ENCODE measurements at places on chromosomes 7 and 10.
A peak's percentile ranks its signal among the peaks of the same experiment; 100 is the strongest.

DNA sequence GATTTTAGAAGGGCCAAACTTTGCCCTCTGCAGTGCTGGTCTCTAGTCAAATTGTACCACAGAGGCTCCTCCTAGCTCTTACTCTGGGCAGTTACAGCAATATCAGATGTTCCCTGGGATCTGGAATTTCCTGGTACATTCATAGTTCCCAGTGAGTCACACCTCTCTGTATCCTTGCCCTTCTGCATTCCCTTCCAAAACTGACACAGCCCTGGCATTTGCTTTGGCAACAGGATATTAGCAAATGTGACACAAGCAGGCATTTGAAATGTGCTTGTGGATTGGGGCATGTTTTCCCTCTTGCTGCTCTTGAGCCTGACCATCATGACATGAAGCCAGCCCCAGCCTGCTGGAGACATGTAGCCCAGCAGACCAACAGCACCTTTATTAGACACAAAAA, 284.7 kb upstream of the AKR1E2 start:
- DNase-seq, result peak; percentile 77

GRCh38 chr10:102233997-102234396, 7.3 kb downstream of the PITX3 start:
- no peak for DNase-seq

- DNase-seq, result no peak
Observed at GRCh38 chr10:125332548-125333208, 172.3 kb upstream of the CTBP2 start.

- DNase-seq, result no peak
Observed at GRCh38 chr10:30166929-30167328, 107.5 kb upstream of the JCAD start.

DNA sequence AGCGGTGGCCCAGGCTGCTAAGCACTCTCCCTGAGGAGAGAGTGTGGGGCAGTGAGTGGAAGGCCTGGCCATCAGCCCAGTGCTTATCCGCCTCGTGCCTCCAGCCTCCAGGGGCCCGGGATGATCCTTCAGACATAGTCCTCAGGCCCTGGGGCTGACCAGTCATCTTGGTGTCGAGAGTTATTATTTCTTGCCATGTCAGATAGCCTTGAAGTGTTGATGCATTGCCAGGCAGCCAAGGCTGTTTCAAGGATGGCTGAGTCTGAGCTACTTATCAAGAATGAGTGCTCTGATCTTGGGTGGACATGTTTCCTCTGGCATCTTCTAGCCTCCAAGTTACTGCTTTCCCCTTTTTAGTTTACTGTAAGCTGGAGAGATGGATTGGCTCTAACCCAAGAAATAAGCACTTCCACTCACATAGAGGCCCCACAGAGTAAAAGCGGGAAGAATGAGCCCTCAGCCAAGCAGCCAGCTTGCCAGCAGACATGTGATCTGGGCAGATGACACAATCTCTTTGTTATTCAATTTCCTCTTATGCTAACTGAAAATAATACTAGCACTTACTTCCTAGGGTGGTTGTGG, 136.5 kb upstream of the NAMPT start:
- peak; percentile 47 for DNase-seq

DNA sequence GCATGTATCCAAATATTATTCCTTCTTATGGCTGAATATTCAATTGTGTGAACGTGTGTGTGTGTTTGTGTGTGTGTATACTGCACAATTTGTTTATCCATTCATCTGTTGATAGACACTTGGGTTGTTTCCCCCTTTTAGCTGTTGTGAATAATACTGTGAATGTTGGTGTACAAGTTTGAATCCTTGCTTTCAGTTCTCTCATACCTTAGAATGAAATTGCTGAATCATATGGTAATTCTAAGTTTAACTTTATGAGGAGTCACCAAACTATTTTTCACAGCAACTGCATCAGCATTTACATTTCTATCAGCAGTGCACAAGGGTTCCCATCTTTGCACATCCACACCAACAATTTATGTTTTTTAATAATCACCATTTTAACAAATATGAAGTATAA, 86.9 kb upstream of the GATAD1 start:
- DNase-seq, result no peak

DNA sequence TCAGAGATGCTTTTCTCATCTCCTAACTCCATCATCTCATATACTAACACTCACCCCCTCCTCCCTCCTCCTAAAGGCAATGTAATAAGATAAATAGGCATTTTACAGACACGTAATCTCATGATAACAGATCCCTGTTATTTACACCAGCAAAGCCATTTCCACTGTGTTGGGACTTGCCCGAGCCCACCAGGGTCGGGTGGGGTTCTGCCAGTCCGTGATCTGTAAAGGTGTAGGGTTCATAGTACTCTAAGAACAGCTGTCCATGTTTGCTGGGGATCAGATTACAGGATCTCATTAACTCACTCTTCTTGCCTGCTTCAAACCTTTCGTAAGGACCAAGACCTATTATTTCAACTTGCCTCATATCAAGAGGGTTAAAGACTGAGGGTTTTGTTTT, 172.4 kb downstream of the FZD1 start:
- DNase-seq, result no peak

GRCh38 chr7:36677769-36678437, 46.4 kb downstream of the AOAH start:
- no peak for DNase-seq

GRCh38 chr7:2383543-2384274, 19.7 kb upstream of the CHST12 start:
- DNase-seq, result no peak

DNA sequence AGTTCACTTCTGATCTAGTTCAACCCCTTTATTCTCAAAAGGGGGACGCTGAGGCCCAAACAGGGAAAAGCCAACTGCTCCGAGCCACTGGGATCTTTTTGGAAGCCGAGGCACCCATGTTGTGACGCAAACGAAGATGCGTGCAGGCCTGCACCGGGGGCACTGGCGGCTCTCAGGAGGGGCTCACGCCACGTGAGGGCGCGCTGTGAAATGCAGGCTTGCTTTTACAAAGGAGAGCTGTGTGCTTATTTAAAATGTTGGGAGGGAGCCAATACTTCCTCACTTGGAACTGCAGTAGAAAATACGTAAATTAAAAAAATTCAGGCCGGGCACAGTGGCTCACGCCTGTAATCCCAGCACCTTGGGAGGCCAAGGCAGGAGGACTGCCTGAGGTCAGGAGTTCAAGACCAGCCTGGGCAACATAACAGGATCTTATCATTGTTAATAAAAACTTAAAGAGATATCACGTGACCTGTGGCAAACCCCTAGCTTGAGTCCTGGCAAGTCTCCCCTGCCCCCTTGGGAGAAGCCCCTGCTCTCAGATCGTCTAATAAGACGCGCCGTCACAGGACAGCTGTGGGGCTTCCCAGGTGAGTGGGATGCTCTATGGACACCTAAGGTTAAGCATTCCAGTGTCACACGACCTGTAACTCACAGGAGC, 16.3 kb downstream of the BRI3 start:
- DNase-seq, result no peak

GRCh38 chr10:47050618-47051455, 139.6 kb downstream of the PTPN20 start:
- DNase-seq, result no peak

DNA sequence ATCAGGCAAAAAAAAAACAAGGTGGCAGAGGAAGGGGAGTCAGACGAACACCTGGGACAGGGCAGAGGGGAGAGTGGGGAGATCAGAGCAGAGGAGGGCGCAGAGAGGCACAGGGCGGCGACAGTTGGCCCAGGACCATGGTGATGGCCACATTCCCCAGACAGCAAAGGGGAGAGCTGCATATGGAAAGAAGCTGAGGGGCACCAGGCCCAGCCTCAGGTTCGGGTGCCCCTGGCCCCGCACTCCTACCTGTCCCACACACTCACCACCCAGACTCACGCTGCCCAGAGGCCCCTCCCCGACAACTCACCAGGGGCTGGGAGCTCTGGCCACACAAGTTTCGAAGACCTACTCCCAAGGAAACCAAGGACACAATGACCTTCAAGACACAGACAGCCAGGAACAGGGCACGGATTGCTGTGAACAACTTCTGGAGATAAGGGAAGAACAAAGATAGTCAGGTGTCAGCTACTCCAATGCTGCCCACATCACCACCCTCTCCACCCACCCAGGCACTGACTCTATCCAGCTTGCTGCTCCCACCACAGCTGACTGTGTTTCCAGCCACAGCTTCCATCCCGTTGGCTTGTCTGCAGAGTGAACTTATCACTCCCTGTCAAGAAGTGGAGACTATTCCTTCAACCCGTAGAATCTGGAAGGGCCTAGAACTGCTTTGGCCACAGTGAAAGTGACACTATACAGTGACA, 8.3 kb downstream of the TMEM176B start:
- no peak for DNase-seq

DNA sequence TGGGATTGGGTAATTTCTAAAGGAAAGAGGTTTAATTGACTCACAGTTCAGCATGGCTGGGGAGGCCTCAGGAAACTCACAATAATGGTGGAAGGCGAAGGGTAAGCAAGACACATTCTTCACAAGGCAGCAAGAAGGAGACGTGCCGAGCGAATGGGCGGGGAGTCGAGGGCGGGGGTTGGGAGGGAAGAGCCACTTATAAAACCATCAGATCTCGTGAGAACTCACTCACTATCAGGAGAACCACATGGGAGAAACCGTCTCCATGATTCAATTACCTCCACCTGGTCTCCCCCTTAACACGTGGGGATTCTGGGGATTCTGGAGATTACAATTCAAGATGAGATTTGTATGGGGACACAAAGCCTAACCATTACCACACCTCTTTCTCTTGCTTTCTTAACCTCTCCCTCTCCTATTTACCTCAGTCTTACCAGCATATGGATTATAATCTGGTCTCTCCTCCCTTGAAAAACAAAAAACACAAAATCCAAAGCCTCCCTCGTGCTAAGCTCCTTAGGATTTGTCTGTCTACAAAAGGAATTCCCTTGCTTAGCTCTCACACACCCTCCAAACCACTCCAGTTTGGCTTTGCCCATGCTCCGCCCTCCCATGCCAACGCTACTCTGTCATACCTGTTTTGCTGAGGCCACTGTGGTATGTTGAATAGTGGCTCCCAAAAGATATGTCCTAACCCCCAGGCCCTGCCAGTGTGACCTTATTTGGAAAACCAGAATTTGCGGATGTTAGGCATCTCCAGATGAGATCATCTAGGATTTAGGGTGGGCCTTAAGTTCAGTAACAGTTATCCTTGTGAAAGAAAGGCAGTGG, 19.6 kb upstream of the EFCAB10 start:
- DNase-seq, result no peak

DNA sequence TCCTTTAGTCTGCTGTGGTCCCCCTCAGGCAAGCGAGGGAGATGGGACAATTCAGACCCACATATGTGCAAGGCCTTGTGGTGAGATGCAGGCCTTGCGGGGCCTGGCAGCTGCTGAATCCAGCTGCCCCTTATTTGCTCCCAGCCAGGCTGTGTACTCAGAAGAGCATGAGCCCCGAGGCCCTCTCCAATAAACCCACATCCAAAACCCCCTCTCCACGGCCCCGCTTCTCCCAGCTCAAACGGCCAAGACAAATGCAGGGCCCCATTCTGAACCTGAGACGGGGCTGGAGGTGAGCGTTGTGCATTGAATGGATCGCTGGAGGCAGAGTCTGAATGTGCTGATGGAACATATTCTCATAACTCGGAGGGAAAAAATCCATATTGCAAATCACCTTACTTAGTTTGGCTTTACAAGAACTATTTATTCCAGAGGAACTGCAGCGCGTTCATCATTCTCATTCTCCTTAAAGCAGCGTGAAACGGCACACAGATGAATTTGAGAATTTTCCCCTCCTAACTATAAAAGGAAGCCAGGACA, 169.2 kb upstream of the LYZL2 start:
- DNase-seq, result no peak

GRCh38 chr10:22834471-22834870, 93.4 kb upstream of the ARMC3 start:
- no peak for DNase-seq

GRCh38 chr10:97713339-97713825, at the start of gene MARVELD1:
MARVELD1 (plus strand) TSS chr10:97713730; CDS start chr10:97713877, 147 bp downstream.
- DNase-seq, result peak; percentile 80

DNA sequence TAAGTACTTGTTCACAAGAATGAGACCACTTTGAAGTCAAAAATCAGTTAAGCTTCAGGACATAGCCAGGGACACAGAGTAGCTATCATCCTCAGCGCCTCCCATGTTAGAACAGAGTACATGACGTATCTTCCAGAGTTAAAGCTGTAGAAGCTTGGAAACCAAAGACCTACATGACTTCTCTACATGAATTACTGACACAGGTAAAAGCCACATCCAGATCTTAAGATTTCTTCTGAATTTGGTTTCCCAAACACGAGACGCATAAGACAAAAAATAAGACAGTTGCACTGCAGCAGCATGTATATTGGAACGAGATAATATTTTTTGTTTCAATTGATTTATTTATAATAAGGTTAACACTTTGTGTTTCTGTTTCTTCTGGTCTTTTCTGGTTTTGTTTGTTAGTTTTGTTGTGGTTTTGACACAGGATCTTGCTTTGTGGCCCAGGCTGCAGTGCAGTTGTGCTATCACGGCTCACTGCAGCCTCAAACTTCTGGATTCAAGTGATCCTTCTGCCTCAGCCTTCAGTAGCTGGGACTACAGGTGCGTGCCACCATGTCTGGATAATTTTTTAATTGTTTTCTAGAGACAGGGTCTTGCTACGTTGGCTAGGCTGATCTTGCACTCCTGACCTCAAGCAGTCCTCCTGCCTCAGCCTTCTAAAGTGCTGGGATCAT, 10.2 kb upstream of the EPC1 start:
- no peak for DNase-seq

DNA sequence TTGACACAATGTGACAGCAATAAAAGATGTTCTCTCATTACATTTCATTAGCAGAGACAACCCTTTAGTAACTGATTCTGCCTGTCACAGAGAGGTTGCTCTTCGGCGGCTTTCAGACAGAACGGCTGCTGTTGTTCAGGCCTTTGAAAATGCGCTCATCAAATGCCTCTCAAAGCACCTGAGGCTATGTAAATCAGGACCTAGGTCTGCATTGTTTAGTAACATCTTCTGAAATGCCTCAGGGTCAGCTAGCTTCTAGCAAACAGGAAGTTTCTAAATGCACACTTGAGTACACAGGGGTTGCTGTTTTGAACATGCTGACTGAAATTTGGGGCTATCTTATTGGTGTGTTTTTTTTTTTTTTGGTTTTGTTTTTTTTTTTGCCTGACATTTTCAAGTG, 143.3 kb upstream of the DKK1 start:
- no peak for DNase-seq

GRCh38 chr10:77922055-77922454, 4.5 kb downstream of the DLG5 start:
- no peak for DNase-seq

DNA sequence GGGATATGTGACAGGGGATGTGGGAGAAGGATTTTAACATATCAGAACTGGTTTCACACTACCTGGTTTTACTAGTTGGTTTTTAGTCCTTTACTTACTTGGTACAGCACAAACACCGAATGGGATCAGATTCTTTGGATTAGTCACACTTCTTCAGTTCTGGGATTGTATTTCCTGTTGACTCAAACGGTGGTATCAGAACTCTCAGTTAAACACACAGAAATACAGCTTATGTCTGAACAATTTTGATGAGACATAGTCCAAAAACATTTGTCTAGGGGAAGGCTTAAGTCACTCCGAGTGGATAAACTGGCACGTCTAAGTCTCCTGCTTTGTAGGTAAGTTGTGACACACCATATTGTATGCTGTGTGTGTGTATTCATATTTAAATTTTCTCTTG, 480.5 kb downstream of the PHTF2 start:
- DNase-seq, result no peak

- DNase-seq, result peak; percentile 42
Observed at GRCh38 chr10:88150339-88150738, 286.9 kb downstream of the PTEN start.

- no peak for DNase-seq
Observed at GRCh38 chr10:6005856-6006395, 28.6 kb upstream of the IL15RA start.

GRCh38 chr10:132676193-132676891, 109.6 kb downstream of the NKX6-2 start:
- DNase-seq, result no peak

- no peak for DNase-seq
Observed at GRCh38 chr7:156654511-156655234, 14.1 kb downstream of the RNF32 start.

All from Caki2 (cell line).